HAP-1 (cell line): ENCODE measurements at places on chromosomes 12 and 14.
A peak's percentile ranks its signal among the peaks of the same experiment; 100 is the strongest.

- DNase-seq: no peak
These were observed 194.4 kb upstream of the BTG1 start for GRCh38 chr12:92340003-92340402.

GRCh38 chr14:64786296-64787149 lies 82.3 kb downstream of the PLEKHG3 start:
- no peak for DNase-seq

DNA sequence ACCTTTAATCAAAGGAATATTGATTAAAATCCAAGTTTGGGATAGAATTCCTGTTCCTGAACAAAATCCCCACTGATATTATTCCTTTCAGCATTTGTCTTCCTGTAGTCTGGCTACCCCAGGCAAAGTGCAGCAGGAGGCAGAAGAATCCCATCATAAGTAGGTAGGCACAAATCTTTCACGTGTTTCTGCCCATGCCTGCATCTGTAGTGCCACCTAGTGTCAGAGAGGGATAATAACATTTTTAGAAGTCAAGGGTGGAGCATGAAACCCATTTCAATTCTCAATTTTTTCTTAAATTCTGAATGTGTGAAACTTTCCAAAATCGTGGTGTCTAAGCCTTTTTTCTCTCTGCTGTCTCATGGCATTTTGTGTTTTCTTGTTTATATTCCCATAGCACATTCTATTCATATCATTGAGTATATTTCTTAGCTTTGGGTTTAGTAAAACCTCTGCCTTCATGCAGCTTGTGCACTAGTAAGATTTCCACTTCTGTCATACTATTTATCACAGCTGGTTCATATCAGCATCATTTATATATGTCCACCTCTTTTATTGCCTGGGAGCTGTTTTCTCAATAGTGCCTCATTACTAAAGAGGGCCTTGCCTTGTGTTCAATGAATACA lies 47.8 kb upstream of the RERG start:
- peak; percentile 46 for DNase-seq

GRCh38 chr12:107783406-107784376 lies 9.2 kb downstream of the ASCL4 start:
- no peak for DNase-seq

GRCh38 chr14:50649691-50650090 lies 18.4 kb downstream of the SAV1 start:
- DNase-seq: no peak

DNA sequence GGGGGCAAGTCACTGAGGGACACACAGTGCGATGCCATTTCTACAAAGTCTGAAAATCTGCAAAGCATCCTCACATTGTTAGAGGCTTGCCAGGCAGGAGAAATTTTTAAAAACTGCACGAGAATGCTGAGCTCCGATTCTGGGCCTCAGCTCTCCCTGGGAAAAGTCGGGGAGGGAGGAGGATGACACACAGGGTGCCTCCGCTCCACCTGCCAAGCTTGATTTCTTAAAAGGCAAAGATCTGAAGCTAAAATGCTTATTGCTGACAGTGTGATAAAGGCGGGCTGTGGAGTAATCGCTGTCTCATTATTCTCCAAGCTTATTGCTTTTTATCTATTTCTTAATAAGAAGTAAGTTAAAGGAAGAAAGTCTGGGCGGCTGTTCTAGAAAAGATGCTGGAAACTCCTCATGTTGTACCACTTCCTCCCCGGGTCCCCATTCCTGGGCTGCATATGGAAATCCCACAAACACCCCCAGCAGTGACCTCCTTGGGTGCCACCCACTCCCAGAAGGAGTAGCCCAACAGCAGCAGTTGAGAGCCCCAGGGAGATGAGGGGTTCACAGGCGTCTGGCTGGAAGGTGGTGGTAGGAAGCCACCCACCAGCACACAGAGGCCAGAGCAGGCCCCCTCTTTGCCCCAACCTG lies 55.0 kb downstream of the CCDC85C start:
- DNase-seq: no peak

- no peak for DNase-seq
These were observed 236.3 kb downstream of the GALC start for GRCh38 chr14:87756661-87757060.

DNA sequence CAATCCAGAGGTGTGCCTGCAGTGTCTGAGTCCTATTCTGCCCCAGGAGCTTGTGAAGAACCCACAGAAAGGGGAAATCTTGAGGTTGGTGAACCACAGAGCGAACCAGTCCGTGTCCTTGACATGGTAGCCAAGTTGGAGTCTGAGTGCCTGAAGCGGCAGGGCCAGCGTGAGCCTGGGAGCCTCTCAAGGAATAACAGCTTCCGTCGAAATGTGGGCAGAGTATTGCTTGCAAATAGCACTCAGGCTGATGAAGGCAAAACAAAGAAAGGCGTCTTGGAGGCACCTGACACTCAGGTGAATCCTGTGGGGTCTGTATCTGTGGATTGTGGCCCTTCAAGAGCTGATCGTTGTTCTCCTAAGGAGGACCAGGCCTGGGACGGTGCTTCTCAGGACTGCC lies 60.5 kb downstream of the ATG14 start:
- DNase-seq: no peak

- no peak for DNase-seq
These were observed 668 bp downstream of the RAPGEF3 start for GRCh38 chr12:47757840-47758583.

DNA sequence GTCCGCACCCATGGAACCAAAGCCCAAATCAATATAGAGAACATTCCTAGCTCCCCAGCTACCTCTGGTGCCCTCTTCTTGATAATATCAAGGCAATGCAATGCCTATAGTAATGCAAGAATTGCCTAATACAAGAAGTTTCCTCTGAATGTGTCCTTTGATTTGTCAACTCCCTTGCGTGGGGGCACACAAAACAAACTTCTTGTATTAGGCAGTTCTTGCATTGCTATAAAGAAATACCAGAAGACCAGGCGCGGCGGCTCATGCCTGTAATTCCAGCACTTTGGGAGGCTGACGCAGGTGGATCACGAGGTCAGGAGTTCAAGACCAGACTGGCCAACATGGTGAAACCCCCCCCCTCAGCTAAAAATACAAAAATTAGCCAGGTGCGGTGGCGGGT lies 10.4 kb upstream of the ITPK1 start:
- DNase-seq: no peak

- no peak for DNase-seq
These were observed 17.5 kb downstream of the NIN start for GRCh38 chr14:50813544-50813863.

DNA sequence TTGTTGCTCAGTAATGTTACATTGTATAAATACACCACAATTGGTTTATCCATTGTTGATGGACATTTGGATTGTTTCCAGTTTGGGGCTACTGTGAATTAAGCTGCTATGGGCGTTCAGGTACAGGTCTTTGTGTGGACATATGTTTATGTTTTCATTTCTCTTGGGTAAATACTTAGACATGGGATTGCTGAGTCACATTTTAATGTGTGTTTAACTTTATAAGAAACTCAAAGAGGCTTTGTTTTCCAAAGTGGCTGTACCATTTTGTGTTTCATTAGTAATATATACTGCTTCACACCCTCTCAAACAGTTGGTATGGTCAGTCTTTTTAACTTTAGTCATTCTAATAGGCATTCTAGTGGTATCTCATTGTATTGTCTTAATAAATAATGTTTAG lies 225.0 kb downstream of the SPTSSA start:
- peak; percentile 14 for DNase-seq

DNA sequence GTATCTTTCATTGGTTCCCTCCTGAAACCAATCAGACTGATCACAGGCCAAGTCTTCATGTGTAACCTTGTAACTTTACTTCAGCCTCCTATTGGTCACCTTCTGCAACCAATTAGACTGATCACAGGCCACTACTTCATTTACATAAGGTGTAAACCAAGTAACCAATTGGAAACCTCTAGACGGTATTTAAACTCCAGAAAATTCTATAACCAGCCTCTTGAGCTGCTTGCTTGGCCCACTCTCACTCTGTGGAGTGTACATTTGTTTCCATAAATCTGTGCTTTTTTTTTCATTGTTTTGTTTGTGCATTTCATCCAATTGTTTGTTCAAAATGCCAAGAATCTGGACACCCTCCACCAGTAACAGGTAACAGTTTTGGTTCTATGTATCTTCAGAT lies 47.5 kb downstream of the EIF2S3B start:
- DNase-seq: no peak

- DNase-seq: no peak
These were observed 96.1 kb downstream of the ZFC3H1 start for GRCh38 chr12:71567537-71567936.

- DNase-seq: no peak
These were observed 26.9 kb downstream of the SAMD4A start for GRCh38 chr14:54593860-54594259.

- DNase-seq: no peak
These were observed 155.7 kb upstream of the ATXN7L3B start for GRCh38 chr12:74381958-74382357.

- DNase-seq: no peak
These were observed 127.6 kb upstream of the TRHDE start for GRCh38 chr12:72144553-72144952.

DNA sequence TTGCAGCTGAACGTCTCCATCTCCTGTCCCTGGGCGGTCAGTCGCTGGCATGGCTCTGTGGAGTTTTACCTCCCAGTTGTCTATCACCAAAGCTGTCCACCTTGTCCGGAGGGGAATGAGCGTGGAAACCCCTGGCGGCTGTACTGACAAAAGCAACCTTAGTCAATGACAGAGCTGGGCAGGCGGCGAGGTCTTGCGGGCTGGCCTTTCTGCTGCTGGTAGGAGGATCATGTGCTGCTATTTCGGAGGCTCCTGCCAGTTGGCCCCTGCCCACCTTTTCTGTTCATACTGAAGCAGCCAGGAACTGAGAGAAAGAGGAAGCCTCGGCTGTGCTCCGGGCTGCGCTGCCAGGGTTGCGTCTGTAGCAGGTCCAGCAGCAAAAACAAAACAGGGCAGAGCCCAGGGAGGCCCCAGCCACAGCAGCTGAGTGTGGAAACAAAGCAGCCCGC lies 57.7 kb downstream of the HMGA2 start:
- no peak for DNase-seq

DNA sequence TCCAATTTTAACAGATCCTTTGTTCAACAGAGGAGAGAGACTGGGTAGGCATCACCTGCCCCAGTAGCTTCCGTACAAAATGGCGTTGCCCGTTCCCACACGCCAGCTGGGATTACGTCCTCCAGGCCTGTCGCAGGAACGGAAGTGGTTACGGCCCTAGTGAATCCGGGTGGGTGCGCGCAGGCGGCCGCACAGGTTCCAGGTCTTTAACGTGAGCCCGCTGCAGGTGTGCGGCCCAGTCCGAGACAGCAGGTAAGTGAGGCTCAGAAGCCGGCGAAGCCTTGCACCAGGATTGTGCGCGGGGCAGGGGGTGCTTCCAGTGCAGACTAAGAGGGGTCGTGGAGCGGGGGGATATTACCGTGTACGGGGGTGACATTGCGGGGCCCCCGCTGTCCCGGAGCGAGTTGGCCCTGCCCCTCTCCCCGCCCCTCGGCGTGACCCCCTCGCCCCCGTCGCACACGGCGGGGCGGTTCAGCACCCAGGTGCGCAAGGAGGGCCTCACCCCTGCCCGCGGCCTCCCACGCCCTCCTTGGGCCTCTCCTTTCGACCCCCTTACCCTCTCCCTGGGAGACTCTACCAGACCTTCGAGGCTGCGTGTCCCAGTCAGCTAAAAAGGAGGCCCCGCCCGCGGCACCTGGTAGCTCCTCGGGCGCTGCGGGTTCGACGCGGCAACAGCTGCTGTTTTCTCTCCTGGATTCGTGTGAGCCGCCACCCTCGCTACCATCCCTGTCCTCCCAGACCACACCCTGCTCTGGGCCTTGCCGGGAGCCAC lies at the start of gene EXD2:
TSS of gene EXD2 (plus strand) at position 159 of the 772 bp plus-strand sequence. CDS start 17,973 bp downstream, outside the sequence.
- peak; percentile 92 for DNase-seq

- no peak for DNase-seq
These were observed 666.5 kb downstream of the FLRT2 start for GRCh38 chr14:86196471-86196870.

DNA sequence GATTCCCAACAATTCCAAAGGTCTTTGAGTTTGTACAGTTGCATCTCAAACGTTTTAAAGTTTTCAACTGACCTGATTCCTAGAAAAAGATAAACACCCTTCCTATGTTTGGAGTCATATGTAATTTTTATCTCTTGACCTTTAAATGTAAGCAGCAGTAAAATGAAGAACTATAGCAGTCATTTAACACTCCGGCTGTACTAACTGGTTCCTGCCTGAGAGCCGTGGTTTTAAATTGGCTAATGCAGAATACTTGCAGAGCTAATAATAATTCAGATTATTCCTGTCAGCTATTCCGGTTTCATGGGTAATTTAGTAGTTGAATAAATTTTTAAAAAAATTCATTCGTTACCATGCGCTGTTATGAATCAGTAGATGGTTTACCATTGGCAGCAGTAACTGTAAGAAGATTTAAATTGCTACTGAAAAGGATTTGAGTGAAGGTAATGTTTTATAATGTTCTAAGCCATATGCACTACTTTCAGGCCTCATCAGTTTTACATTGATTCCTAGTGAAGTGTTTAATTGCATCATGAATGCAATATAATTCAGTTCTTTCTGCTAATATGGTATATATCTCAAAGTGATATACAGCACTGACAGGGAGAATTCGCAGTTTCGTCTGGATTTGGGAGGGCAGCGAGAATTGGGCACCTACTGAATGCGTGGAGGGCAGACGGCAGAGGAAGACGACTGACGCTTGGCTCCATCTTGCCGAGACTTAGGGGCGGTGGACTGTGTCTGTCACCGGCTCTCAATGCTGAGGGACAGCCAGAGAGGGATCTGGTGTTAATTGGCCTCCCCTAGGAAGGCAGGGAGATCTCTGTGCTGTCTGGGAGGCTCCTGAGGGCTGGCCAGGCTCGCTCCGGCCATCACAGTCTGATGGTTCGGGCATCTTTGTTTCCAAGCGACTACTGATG lies 217.7 kb downstream of the PHETA1 start:
- no peak for DNase-seq

- DNase-seq: no peak
These were observed 79.8 kb downstream of the CCDC88C start for GRCh38 chr14:91337699-91338335.

DNA sequence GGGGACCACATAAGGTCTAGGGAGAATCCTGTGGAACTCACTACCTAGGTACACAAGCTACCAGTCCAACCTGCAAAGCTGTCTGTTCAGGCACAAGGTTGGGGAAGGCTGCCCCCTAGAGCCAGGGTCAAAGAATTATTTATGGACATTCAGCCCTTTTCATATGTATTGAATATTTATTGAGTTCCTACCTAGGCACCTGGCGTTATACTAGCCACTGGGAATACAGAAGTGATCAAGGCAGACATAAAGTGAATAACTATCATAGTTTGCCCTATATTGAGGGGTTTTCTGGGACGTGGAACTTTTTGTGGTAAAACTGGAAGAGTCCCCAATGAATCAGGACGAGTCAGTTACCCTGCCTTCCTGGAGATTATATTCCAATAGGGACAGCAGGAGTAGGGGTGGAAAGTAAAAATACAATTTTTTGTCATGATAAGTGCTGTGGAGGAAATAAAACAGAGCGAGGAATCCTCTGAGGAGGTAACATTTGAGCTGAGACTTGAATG lies 5.8 kb upstream of the SLC48A1 start:
- no peak for DNase-seq
